Renal pelvis (tissue), 12 donors: ENCODE measurements at places on chromosomes 12 and 14. TPM values are rescaled to one million over a fixed set of nuclear protein-coding genes. Genes with fewer than 3 reads are reported as not detected.

DNA sequence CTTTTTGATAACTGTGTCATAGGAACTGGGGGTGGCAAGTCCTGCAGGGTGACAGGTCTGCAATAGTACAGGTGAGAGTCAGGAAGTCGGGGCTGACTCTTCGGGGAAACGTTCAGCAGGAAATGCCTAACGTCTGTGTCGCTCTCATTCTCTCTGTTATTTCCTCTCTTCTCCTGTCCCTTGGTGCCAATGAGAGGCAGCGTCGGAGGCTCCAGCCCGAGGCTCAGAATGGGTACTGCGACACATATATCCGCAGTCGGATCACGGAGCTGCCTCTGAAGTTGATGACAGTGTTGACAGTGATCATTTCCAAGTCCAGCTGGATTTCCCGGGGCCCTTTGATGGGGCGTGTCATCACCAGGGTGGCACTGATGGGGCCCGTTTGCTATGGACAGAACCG lies 2.7 kb upstream of the TC2N start:
- no peak for DNase-seq

DNA sequence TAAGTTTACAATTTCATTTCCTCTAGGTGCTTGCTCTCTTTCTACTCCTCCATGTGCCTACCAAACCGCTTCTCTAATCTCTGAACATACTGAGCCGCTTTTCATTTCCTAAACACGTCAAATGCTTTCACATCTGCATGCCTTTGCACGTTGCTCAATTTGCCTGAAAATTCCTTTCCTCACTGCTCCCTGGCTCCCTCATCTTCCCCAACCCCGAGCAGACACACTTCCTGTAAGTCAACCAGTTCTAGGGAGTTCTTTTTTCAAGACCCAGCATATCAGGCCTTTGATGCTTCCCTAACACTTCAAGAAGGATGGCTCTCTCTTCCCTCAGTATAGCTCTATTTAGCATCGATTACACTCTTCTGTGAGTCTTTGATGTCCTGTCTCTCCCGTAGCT lies 50.3 kb downstream of the LMO3 start:
- no peak for DNase-seq

- no peak for DNase-seq
Observed at GRCh38 chr12:130367523-130367922, 29.8 kb downstream of the PIWIL1 start.

DNA sequence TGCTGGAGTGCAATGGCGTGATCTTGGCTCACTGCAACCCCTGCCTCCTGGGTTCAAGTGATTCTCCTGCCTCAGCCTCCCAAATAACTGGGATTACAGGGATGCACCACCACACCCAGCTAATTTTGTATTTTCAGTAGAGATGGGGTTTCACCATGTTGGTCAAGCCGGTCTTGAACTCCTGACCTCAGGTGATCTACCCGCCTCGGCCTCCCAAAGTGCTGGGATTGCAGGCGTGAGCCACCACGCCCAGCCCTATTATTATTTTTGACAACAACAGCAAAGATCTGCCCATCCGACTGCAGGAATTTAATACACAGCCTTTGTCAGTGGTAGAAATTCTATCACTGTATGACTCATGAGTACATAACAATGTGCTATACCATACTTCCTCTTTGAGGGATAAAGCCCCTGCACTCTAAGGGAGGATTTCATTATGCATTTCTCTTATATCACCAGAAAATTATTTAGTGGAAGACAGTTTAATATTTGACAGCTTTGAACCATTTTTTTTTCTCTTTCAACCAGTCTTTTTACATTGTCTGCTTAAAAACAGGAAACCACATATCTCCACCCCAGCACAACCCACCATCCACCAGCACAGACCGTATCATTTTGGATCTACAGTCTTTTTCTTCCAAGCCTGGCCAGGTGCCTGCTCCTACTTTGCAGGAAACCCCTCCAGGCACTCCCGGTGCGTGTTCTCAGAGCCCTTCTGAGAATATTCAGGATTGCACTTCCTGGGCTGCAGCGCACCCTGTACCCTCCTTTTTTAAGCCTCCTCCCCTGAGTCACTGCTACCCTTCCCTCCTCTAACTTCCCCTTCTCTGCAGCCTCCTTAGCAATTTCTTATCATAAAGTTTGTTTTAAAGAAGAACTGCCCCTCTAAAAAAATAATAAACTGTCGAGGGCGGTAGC lies 594 bp downstream of the ARHGDIB start:
- DNase-seq, result no peak

The EFS gene
- 41.1 TPM for polyA plus RNA-seq

The NUDT4 gene
- 103 TPM for polyA plus RNA-seq

The YARS2 gene
- 31.3 TPM for polyA plus RNA-seq
